ENCODE measurements at places on chromosomes 11 and 22.

DNA sequence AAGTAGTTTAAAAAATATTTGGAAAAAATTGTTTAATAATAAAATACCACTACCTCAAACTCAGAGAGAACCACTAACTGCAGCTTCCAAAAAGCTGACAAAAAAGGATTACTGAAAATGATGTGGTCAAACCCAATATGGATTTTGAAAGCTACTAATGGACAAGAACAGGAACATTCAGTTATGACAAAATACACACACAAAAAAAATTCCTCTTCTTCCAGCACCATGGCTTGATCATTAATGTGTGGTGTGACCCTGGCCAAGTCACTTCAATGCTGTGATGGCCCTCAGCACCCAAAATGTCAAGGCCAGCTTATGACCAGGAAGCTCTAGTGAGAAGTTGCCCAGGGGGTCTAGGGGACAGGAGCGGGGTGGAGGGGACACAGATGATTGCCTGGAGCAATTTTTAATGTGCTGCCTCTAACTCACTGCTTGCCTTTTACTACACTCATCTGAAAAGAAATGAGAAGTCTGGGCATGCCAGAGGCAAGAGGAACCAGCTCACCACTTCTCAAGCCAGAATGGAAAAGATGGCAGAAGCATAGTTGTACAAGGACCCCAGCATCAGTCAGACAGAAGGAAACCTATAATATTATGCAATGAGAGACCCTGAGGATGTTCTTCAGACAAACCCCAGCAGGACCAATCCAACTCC lies 2.2 kb downstream of the SMCO4 start:
- no peak for DNase-seq

GRCh38 chr11:14022251-14022650 lies 59.7 kb downstream of the SPON1 start:
- DNase-seq = no peak

- DNase-seq = no peak
These were observed 12.4 kb downstream of the GLYATL2 start for GRCh38 chr11:58832056-58832645.

GRCh38 chr11:117457835-117458234 lies 130.2 kb downstream of the CEP164 start:
- no peak for DNase-seq

DNA sequence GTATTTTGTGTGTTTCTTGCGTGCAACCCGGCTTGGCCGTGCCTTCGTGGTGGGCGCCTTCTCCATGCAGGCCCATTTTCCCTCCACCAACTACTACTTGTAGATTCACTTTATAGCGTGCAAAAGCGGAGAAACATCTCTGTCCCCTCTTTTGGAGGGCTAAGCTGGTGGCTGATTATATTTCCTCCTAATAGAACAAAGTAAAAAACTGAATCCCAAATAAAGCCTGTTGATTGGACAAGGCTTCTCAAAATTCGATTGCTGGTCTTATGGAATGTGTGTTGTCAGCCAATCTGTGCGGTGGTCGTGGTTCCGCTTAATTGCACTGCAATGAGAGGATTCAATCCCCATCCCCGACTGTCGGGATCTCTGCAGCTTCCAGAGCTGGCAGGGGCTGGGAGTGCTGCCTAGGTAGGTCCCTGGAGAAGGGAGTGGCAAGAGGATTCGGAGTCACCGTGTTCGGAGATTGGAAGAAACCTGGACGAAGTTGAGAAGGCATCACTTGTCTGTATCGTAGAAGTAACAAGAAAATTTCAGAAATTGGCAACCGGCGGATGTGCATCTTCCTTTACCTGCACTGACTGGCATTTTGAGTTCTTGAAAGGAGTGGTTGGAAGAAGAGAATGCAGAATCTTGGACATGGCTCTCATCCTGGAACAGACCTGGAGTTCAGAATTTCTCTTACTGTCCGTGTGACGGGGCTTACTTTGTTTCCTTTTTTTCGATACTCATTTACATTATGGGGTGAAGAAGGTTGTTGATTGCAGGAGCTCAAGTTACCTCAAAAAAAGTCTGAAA lies 1.1 kb downstream of the HMGXB4 start:
- no peak for DNase-seq
